Hematopoietic multipotent progenitor cell treated with erythropoietin and hydrocortisone succinate and interleukin-3 and kit ligand, for 17 days (in vitro differentiated cells): ENCODE measurements at places on chromosomes 1 and 21.

- peak; percentile 13 for DNase-seq
Observed at GRCh38 chr1:164772635-164773034, 213.7 kb downstream of the PBX1 start.

- no peak for DNase-seq
Observed at GRCh38 chr1:56472860-56473259, 106.5 kb downstream of the PLPP3 start.

DNA sequence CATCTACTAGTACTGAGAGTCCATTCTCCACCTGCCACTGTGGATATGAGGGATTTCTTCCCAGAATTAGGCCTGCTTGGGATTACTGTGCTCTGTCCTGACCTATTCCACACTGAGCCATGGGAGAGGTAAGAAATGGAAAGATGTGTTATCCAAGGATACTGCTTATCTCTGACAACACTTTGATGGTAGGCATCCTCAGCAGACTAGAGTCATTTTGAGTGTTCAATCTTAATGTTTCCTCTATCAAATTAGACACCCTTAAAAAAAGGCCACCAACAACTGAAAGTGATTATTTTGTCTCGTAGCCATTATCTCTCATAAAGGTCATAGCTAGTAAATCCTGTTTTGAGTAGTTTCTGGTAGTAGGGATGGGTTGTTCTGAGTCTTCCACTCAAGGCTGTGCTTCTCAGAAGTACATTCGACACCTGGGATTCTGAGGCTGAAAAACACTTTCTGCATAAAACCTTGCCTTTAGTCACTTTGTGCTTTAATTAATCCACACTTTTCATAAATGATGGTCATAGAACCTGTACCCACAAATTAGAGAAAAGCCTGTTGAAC lies 8.8 kb downstream of the ATPAF1 start:
- DNase-seq: no peak

- DNase-seq: no peak
Observed at GRCh38 chr1:226684026-226684425, 55.1 kb downstream of the ITPKB start.

- DNase-seq: no peak
Observed at GRCh38 chr1:241513378-241513777, 6.2 kb downstream of the FH start.

DNA sequence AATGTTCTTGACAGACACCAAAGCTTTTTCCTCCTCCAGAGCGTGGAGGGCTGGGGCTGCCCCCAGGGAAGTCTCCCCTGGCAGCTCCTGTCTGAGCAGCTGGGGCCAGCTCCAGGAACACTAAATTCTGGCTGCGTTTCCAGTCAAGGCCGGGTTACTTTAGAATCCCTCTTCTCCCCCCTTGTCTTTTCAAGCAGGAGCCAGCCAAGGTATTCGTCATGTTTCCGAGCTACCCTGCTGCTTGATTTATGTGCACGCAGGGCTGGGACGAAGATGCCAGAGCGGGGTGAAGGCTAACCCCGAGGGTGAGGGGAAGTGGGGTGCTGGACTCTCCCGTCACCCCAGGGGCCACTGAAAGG lies 68.1 kb upstream of the ANGPTL1 start:
- DNase-seq: no peak

DNA sequence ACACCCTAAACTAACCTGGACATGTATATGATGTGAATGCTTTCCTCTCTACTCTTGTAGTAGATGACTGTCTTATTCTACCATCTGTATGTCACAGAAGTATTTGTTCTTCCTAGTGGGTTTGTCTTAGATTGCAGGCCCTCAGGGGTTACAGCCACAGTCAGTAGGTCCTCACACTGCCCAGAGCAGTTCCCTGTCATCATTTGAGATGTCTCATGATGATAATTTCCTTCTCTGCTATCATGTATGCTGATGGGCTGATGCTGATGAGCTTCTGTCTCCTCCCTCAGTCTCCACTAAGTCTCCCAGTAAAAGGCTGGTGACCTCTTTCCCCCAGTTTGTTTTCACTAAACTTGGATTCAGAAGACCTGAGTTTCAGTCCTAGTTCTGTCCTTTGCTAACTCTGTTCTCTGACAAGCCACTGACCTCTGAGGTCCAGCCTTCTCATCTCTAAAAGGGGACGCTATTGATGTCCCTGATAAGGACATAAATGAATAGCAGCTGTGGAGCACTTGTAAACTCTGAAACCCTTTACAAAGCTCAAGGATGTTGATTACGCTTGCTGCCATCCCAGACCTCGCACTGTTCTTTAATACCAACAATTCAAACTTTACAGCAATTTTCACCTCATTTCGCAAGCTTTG lies 3.1 kb upstream of the ETV3 start:
- no peak for DNase-seq

GRCh38 chr1:64653466-64653865 lies 91.4 kb upstream of the RAVER2 start:
- no peak for DNase-seq

DNA sequence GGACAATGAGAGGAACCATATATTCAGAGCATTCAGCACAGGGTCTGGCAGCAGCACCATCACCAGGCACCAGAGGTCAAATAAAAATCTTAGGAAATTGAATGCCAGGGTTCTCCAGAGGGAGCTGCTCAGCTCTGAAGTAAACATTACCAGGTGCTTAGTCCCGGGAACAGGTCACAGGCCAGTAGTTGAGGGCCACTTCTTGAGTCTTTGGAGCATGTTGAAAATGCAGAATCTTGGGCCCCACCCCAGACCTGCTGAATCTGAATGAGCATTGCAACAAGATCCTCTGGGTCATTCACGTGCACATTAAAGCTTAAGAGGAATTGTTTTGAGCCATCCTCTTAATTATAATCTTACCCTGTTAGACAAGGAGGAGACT lies 33.8 kb downstream of the PHC2 start:
- no peak for DNase-seq

DNA sequence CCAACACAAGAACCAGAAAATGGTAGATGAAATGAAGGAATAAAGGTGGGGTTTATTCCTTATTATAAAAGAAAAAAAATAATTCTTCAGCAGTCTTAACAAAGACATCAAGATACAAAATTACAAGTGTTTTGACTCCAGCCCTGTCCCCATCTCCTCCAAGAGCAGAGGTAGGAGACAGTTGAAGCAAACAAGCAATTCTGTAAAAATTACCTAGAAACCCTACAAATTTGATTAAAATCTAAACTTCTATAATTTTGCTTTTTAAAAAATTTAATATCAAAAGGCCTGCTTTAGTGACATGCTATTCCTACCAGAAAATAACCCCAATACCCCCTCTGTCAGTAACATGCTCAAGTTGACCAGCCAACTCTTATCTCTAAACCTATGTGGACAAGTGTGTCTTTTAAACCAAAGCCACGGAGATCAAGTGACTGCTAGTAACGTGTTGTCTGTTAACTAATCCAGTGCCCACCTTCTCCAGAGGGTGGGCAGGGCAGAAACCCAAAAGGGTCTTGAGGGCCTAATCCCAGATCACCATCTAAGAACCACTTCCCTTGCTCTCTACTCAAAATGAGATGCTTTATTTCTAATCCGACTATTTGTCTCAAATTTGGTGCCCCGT lies 8.4 kb downstream of the GLUL start:
- DNase-seq: no peak

GRCh38 chr1:235057385-235058306 lies 71.0 kb downstream of the TOMM20 start:
- no peak for DNase-seq

DNA sequence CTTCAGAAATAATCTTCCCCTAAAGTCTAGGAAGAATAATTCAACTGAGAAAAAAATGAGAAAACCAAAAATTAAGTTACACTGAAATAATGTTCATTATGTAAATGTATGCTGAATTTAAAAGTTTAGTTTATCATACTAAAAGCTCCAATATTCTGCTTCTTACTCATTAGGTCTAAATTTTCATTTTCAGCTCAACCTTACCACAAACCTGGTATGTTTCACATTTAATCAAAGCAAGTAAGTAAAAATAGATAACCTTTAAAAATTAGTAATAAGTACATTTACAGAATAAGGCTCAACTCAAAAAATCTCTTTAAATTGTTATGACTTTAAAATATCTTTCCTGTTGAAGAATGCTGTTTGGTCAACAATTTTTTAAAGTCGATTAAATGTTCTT lies 15.0 kb downstream of the BTG3 start:
- DNase-seq: no peak

DNA sequence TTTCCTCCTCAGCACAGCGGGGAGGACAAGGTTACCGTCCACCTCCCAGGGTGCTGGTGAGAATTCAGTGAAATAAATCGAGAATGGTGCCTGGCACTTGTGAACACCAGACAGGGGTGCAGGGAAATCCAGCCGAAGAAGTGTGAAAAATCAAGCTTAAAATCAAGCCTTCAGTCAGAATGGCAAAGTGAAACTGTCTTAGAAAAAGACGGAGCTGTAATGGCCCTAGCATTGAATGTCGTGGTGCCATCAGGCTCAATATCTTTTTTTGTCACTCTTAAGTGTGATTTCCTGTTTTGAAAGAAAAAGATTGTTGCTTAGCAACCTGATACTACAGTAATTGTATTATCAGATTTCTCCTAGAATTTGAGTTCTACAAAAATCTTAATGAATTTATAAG lies 22.1 kb downstream of the EDARADD start:
- no peak for DNase-seq

GRCh38 chr1:200654660-200655059 lies 15.0 kb downstream of the DDX59 start:
- DNase-seq: no peak

DNA sequence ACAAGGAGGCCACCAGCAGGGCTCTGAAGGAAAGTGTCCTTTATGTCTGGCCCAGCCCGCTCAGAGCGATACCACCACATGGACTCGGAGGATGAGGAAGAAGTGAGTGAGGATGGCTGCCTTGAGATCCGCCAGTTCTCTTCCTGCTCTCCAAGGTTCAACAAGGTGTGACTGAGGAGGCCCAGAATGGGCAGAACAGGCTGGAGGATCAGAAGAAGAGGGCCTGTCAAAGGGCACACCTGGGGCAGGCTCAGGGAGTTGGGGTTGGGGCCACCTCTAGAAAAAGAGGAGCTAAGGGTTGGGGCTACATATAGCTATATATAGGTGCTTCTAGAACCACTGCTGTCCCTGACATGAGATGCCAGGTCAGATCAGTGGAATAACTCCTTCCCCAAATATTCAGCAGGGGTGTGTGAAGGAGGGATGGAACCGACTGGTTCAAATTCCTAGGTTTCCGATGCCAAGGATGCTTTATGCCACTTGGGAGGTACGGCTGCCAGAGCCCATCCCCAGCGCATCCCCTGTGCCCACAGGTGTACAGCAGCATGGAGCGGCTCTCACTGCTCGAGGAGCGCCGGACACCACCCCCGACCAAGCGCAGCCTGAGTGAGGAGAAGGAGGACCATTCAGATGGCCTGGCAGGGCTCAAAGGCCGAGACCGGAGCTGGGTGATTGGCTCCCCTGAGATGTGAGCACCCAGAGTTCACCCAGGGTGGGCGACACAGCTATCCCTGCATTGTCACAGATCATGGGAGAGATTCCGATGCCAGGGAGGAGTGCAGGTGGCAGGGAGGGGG lies 102.2 kb downstream of the PIK3R3 start:
- no peak for DNase-seq

DNA sequence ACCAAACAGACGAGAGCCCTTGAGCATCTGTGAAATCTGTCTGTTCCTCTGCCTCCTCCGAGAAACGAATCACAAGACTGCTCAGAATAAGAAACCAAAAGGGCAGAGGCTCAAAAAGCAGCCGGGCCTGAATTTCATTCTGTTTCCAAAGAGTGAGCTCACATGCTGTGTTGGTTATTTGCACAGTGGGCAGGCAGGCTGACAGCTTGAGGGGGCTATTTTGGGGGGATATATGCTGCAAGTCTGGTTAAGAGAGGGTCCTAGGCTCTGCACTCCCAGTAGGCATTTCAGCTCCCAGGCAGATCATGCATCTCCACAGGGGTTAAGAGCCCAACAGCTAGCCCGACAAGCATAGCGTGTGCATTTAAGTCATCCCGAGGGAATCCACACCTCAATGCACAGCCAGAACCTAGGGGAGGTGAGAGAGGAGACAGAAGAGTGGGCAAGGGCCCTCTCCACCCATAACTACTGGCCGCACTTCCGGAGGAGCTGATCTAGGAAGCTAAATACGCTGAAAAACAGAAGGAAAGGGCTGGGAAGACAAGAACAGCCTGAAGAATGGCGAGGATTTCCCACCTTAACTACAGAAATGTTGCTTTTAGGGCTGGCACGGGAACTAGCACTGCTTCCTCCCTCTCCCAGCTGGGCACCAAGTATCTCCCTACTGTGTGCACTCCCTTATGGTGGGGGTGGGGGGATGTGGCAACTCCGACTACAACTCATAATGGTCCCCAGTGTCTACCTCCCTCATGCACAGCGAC lies 3.7 kb downstream of the PGBD5 start:
- no peak for DNase-seq

- no peak for DNase-seq
Observed at GRCh38 chr1:153760440-153760839, 14.8 kb upstream of the SLC27A3 start.

DNA sequence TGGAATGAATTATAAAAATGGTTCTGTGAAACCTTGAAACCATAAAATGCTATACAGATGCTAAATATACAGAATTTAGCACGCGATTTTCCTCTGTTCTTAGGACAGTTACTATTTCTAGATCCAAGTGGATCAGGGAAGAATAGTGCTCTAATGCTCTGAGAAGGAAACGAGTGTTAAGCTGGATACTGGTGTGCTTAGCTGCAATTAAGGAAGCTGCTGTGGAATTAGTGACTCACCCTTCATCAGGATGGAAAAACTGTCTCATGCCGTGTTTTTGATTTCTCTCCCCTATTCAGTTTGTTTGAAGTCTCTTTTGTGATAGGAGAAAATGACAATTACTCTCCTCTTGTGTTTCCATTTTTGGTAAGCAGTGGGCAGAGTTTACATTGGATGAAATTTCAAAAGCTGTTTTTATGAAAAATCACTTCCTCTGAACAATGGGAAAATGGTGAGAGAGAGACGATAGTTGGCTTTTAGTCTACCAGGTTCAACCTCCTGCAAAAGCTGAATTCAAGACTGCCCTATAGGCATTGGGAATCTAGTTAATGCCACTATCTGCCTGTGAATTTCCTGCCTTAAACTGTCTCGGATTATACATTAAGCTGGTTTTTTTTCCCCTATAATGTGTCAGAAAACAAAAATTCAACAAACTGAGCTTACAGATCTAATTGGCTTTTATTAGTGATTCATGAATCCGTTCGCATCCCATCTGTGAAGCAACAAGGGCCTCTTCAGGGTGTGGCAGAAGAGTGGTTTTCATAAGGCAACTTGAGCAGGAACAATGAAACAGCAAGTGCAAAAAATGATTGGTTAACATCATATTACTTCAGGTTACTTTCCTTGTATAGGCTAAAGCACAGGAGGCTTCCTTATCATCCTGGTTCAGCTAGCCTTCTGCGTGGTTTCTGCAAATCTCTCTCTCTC lies 179.8 kb downstream of the ST6GALNAC3 start:
- DNase-seq: no peak

- no peak for DNase-seq
Observed at GRCh38 chr1:227318853-227319607, 738 bp upstream of the CDC42BPA start.

GRCh38 chr1:32372149-32372756 lies 9.9 kb downstream of the TSSK3 start:
- DNase-seq: no peak

GRCh38 chr1:238252033-238252802 lies 361.5 kb upstream of the ZP4 start:
- no peak for DNase-seq
